ENCODE measurements at places on chromosomes 13 and 19.

DNA sequence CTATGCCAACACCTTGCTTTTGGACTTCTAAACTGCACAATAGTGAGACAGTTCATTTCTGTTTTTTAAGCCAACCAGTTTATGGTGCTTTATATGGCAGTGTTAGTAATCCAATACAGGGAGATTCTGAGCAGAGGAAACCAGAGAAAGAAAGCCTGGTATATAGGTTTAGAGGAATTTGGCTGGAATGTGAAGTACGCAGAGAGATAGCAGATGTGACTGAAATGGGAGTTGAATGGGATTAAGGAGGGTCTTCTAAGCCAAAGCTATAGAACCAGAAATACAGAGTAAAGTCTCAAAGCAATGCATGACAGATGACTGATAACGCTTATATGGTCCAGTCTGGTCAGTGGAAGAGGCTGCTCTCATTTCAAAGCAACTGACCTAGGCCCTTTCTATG, 453.7 kb downstream of the GPC6 start:
- no peak for DNase-seq

GRCh38 chr19:7705387-7706187, 3.7 kb upstream of the FCER2 start:
- DNase-seq, result peak; percentile 85

- peak; percentile 51 for DNase-seq
These were observed 1263.1 kb downstream of the PCDH9 start for GRCh38 chr13:65966991-65967451.

DNA sequence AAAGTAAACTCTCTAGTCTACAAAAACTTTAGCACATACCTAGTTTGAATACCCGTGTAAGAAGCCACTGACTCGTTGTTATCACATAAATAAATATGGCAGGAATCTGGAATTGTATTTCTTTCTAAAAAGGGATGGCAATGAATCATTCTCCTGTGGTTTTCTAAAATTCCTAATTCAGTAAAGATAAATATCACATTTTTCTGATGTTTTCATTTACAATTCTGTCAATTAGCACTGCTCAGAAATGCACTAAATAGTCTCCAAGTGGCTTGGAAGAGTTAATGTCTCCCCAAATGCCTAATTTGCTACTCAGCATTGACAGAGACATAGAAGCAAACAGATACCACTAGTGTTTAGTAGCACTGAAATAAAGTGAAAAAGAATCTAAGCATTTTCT, 547.7 kb upstream of the SLITRK1 start:
- DNase-seq, result no peak

DNA sequence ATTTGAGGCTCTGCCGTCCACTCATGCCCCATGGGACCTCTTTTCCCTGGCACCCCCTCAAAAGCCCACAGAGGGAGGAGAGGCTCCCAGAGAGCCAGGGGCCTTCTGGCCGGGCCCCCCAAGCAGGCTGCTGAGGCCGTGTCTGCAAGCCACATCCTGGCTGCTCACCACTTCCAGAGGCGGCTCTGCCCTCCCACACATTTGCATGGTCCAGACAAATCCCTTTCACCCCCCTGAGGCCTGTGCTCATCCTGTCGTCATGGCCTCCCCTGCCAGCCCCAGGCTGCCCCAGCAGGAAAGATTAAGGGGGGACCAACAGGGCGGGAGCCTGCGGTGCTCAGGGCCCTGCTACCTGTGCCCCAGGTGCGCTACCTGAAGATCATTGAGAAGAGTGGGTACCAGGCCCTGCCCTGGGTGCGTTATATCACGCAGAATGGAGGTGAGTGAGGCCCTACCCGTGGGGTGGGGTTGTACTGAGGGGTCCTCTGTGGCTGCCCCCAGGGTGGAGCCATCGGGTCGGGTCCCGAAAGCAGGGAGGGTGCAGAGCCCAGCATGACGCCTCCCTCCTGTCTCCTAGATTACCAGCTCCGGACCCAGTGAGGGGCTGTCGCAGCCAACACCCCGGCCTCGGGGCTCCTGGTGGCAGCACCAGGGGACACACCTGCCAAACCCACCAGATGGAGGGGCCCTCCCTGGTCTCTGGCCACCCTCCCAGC, 36.3 kb downstream of the AP1M1 start:
- no peak for DNase-seq

GRCh38 chr13:81872581-81872980, 1531.7 kb upstream of the SPRY2 start:
- peak; percentile 47 for DNase-seq

DNA sequence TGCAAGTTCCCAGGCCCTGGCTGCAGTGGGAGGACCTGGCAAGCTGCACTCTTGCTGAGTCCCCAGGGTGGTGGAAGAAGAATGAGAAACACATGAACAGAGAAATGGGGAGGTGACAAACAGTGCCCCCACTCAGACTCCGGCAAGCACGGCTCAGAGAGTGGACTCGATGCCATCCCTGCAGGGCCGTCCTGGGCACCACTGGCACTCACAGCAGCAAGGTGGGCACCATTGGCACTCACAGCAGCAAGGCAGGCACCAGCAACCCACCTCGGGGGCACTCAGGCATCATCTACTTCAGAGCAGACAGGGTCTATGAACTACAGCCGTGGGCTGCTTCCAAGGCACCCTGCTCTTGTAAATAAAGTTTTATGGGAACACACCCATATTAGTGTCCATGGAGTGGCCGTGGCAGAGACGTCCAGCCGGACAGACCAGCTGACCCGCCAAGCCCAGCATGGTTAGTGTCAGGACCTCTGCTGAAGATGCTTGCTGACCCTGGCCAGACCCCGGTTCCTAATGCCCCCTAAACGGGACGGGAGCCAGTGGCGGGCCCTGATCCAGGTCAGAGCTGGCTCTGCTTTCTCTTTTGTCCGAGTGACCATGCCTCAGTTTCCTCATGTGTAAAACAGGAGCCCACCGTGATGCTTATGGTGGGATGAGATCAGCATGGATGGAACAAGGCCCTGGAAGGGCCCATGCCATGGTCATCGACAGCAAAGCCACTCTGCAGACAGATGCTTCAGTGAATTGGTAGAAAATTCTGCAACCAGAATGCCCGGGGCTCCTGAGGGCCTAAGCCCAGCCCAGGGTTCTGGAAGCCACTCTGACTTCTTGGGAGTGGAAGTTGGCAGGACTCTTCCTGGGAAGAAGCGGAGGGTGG, 2.1 kb upstream of the F10 start:
- DNase-seq, result no peak

DNA sequence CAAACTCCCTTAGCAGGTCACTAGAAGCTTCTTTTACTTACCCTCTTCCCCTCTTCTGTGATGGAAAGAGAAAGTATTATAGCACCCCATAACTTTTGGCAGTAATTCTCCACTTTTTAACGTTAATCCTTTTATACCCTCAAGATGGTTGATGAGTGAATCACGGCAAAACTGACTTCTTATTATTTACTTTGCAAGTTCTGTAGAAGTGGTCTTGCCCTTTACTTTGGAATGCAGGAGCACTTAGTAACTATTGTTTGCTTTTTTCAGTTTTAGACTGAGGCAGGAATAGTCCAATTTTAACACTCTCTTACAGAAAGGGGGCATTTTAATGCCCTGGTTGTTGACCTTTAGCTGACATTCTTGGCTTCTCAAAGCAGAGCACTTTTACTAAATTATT, 260.1 kb downstream of the LMO7 start:
- DNase-seq, result no peak

GRCh38 chr19:46492841-46493235, 2.8 kb downstream of the PNMA8B start:
- peak; percentile 24 for DNase-seq

DNA sequence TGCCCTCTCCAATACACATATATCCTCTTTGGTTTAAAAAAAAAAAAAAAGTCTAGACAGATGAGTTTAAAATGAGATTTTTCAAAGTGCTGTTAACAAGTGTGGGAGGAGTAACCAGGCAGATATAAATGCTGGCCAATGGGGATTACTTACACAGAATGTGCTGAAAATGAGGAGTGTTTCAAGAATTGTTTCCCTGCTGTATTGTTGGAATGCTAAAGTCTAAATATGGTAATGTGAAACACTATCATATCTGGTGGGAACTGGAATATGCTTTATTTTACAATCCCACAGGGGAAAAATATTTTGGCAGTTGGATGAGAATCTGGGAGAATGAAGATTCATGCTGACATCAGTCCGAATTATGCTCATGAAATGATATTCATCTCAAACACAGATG, 250.7 kb downstream of the DCT start:
- DNase-seq, result no peak
